Stimulated activated CD4-positive, alpha-beta T cell treated with anti-CD3 and anti-CD28 coated beads, TNF-alpha, amount 100 ng/mL, for 1 hour (primary cell): ENCODE measurements at places on chromosomes 2 and 18.

DNA sequence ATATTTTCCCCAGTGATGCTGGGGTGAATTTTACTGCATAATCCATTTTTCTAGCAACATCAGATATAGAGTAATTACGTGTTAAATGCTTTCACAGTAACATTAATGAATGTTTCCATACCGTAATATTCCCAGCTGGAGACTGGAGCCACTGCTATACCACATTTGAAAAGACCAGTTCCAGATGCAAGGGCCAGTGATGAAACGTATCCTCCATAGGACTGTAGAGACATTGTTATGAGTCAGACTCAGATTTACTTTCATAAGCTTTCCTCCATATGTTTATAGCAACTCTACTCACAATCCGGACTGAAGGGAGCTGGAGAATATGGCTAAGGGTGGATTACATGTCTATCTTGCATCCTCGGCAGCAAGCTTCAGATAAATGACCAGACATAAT is 22.7 kb upstream of the GCG start:
- no peak for DNase-seq

DNA sequence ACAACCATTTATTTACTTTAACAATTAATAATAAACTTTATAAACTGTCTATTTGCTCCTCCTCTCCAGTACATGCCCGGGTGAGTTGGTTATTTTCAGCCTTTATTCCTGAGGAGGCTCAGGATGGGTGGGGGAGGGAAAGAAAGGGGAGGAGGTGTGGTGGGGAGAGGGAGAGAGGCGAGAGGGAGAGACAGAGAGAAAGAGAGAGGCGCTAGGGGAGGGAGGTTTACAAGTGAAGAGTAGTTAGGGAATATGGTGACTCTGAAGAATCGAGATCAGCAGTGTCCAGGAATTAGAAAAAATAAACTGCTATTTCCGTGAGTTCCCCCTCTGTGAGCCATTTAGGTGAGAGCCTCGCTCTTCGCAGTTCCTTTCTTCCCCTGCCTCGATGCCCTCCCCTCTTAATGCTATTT is 138.9 kb downstream of the MEIS1 start:
- DNase-seq: no peak

DNA sequence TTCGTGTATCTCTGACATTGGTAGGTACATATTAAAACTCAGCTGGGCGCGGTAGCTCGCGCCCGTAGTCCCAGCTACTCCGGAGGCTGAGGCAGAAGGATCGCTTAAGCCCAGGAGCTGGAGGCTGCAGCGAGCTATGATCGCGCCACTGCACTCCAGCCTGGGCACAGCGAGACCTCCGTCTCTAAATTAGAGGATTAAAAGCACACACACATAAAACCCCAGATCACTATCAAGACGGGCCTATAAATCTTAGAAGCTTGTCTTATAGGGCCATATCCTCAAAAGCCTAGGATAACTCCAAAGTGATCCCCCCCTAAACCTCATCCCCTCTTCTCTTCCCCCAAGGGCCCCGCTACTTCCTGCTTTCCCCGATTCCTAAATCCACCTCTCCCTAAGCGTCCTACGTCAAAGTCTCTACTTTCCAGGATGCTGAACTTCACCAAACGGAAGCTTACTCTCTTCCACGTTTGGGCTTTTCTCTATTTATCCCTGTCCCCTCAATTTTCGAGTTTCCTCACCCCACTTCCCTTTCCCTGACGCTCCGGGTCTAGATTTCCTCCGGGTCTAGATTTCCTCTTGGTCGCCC is 707 bp downstream of the KRCC1 start:
- DNase-seq: no peak

DNA sequence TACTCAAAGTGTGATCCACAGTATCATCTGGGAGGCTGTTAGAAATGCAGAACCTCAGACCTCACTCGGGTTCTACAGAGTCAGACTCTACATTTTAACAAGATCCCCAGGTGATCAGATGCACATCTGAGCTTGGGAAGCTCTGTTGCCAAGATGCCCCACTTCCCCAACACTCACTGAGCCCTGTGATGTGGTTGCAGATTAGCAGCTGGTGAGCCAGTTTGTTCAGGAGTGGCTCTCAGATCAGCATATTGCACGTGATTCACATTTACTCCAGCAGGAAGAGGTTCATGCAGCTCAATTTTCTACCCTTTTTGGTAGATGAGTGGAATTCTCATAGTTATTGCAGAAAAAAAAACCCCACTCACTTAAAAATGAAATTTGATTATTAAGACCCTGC is 96.4 kb downstream of the VIT start:
- DNase-seq: no peak

GRCh38 chr2:241961454-241961853 is 91.9 kb downstream of the RTP5 start:
- no peak for DNase-seq

- no peak for DNase-seq
Observed at GRCh38 chr18:24427484-24427883, 1.0 kb downstream of the IMPACT start.

- DNase-seq: no peak
Observed at GRCh38 chr2:207223051-207223450, 57.3 kb upstream of the KLF7 start.

GRCh38 chr2:218898109-218898878 is 17.6 kb downstream of the WNT10A start:
- peak; percentile 86 for DNase-seq

DNA sequence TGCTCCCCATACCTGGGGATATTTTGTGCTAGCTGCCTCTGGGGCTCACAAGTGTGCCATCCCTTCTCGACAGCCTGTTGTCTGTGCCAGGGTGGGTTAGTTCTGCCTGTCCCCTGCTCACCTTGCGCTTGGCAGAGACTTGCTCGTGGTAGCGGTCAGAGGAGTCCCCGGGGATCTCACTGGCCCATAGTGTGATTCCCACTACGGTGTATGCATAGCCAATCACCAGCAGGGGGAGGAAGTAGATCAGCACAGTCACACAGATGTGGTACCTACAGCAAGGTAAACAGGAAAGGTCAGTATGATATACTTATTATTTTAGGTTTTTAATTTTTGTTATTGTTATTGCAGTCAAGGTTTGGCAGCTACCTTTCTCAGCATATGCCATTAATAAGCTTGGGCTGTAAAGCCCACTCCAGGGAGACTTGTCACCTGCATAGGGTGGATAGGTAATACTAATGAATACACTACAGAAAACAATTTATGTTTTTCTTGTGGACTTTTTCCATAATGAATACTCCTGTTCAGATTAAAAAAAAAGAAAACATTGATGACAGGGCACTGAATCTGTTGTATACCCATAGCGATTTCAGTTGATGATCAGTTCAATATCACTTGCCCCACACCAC is 95.2 kb downstream of the POLE4 start:
- no peak for DNase-seq

DNA sequence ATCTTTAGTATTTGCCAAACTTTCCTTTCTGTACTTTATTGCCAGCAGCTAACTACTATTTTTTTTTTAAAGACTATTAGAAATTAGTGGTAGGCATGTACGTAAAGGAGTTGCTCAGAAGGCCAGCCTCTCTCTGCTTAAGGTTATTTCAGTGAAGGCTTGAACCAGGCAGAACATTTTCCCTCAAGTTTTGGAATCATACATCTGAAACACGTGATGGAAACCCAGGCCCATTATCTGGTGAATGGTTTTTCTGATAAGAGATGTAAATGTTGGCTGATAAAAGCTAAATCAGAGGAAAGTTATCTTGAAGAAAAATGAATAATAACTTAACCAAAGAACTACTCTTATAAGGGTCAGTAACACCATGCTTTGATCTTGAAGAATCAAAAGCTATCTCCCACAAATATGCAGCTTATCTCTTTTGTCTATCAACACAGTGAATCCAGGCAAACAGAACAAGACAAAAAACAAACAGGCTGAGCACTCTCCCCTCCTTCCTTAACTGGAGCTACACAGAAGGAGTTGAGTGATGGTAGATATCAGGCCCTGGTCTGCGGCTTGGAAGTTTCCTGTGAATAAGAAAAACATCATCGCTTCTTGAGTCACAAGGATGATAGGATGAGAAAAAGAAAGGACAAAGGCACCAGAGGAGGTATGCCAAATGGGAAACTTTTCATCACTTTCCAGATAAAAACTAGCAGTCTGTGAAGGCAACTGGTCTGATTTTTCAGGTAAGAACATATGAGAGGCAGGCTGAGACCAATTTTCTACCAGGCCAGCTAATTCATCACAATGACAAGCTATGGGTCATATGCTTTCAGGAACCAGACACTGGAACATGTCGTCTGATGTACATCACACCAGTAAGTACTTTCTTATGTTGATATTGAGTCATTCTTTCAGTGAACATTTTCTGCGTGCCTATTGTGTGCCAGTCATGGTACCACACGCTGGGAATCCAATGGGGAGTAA is 88.4 kb upstream of the STK17B start:
- DNase-seq: no peak
